ENCODE measurements at places on chromosomes 5 and 9.

- no peak for DNase-seq
Measured at GRCh38 chr5:129906177-129906887, 2.1 kb downstream of the CHSY3 start.

DNA sequence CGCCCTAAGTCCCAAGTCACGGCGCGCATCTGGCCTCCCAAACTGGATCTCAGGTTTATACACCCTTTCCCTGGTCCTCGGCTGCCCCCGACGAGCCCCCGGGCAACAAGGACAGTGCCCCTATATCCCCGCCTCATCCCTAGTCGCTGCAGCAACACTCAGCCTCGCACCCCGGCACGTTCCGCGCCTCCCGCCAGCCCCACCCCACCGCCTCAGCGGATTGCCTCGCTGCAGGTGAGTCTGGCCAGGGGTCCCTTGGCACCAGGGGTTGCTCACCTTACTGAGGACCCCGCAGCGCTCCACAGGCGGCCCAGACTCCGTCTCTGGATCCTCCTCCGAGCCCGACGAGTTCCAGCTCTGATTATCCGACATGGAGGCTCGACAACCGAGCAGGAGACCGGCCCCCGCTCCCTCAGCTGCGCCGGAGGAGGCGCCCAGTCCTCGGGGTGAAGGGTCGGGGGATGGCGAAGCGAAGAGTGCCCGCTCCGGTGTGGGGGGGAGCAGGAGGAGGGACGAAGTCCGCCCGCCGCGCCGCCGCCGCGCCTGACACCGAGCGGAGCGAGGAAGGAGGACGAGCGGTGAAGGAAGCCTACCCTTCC, 494 bp downstream of the CERT1 start:
- DNase-seq: peak; percentile 7

DNA sequence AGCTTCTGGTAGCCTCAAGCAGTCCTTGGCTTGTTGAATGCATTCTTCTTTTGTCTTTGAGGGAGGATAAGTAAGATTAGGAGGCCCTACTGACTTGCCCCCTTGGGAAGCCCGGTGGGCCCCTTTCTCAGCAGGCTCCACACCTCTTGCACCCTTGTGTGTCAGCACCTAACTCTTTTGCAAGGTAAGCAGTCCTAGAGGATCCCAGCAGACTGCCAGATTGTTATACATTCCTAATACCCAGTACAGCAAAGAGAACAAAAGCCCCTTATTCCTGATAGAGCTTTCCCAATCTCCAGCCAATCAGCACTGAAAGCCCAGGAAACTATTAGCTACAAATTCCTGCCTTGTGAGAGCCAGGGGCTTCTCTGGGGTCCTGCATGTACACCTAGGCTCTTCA, 152.8 kb downstream of the RAB3C start:
- no peak for DNase-seq

DNA sequence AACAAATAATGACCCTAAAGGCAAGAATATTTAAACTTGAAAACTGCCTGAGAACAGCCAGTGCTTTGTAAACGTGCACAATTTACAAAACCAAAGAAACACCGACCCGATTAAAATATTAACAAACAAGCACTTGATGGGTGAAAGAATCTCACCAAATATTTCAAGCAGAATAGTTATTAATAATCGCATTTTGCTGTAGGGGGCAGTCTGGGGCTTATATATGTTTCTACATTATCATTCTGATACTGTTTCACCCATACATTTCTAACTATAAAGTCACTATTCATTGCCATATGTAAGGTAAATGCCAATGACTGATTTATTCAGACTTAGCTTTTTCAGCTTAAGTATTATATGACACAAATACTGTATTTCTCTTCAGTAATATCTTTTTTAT, 37.7 kb downstream of the UBAP2 start:
- DNase-seq: no peak

DNA sequence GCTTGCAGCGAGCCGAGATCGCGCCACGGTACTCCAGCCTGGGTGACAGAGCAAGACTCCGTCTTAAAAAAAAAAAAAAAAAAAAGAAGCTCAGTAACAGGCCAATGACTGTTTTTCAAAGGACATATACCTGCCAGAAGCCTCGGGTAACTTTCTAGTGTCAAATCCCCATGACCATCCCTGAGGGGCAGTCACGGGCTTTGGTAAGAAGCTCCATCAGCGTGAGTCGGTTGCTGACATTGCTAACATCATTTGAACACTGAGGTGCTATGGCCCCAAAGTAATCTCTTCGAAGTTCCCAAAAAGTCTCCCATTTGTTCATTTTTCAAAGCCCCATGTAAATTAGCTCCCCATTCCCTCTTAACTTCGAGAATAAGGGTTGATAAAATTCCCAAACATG, 11.6 kb downstream of the NAIP start:
- no peak for DNase-seq

GRCh38 chr5:151465476-151465875, 18.1 kb downstream of the SLC36A1 start:
- no peak for DNase-seq

DNA sequence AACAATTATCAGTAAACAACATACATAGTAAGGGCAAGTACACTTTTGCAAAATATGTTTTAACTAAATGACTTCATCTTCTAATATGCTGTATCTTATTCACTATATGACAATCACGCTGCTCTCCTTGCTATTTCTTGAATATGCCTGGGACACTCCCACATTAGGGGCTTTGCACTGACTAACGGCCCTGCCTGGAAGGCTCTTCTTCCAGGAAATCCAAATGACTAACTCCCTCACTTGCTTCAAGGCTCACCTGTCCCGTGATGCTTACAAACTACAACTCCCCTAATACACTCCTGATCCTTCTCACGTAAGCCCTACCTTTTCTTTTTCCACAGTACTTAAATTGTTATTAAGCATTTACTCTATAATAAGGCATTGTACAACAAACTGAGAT, 10.6 kb downstream of the ERP44 start:
- no peak for DNase-seq

GRCh38 chr5:151665613-151666012, 21.1 kb downstream of the SPARC start:
- no peak for DNase-seq

DNA sequence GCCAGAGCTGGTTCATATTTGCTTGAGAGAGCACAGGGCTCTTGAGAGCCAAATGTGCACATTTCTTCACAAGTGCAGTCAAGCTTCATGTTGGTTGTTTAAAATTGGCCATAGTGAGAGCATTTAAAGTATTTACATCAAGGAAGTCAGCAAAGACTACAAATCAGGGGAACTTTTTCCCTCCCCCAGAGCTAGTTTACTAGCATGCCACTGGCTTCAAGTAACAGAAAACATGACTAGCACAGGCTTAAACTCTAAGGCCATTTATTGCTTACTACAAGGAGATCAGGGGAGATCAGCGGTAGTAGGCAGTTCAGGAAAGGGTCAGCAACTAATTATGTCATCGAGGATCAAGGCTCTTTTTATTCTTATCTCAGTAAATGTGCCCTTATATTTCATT, 11.0 kb upstream of the CCDC171 start:
- no peak for DNase-seq

DNA sequence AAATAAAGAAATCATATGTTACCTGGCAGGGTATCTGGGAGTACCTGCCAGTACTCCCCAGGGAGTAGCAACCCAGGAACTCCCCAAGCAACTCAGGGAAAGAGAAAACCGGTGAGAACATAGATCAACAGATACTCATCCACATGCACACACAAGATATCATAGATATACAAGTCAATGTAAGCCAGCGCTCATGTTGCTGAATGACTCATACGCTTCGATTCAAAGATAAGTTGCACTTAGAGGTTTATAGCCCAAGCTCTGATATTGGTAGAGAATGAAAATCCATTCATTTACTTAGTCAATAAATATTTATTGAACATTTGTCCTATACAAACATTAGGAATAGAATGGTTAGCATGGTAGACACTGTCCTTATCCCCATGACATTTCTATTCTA, 219.1 kb upstream of the TRPC7 start:
- DNase-seq: no peak

DNA sequence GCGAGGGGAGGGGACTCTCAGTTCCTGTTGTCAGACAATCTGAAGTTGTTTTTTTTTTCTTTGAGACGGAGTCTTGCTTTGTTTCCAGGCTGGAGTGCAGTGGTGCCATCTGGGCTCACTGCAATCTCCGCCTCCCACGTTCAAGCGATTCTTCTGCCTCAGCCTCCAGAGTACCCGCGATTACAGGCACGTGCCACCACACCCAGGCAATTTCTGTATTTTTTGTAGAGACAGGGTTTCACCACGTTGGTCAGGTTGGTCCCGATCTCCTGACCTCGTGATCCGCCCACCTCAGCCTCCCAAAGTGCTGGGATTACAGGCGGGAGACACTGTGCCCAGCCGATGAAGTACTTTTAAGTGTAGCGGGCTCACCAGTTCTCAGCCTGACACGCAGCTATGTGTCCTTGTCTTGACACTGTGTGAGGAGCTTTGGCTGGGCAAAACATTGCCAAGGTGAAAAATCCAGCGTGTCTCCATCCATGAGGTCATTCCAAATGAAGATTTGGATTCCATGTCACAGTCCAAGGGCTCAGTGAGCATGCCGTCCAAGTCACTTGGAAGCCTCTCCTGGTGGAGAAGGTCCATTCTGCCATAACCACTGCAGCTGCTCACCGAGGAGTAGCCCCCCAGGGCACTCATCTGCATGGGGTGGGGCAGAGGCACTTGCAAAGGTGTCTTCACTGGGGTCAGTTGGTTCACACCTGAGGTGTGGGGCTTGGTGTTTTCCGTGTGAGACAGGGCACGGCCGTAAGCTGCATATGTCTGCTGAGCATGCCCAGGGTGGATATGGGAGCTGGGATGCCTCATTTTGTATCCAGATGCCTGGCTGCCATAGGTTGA, 32.0 kb downstream of the OR2V1 start:
- no peak for DNase-seq

- no peak for DNase-seq
Measured at GRCh38 chr9:16870596-16871335, at the start of gene BNC2. Gene BNC2, minus strand, starts transcription at chr9:16870670. Its CDS starts 22 bp downstream, at chr9:16870648.

- no peak for DNase-seq
Measured at GRCh38 chr5:23446424-23446823, 61.0 kb upstream of the PRDM9 start.

DNA sequence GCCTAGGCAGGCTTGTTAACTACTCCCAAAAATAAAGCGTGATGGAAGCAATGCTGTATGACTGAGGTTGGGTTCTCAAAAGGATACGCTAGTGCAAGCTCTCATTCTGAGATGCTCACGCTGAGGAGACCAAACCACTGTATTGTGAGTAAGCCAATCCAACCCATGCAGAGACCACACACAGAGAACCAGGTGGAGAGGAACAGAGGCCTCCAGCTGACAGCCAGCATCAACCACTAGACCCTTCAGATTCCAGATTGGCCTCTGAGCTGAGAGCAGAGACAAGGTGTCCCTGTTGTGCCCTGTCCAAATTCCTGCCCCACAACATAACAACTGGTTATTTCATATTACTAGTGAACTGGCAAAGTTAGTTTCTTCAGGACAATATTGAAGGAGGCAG, 4.5 kb downstream of the TSTD2 start:
- DNase-seq: no peak

DNA sequence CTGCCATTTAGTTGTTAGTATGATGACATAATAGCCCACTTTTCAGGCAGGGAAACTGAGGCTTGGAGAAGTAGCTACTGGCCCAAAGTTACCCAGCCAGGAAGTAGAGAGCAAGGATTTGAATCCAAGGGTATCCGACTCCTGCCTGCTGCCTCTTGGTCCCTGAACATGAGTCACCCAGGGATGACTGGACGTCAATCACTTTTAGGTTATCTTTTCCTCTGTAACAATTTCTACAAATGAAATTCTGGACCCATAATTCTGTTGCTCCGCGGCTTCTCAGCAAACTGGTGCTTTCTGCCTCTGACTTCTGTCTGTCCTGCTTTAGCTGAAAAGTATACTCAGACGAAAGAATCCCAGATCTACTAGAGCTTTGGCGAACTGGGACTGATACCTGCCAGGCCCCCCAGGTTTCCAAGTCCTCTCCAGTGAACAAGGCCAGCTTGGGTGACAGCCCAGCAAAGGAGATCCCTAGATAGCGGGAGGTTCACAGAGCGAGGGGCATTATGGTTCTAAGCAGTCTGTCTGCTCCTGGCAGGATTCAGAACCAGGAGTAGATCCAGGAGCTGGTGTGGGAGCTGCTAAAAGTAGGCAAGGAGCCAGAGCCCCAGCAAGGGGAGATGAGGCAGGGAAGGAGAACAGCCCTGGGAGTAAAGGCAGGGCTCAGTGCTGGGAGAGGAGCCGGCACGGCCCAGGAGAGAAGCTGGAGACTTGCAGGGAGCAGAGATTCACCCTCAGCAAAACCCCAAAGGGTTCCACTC, 20.6 kb downstream of the OLFML2A start:
- DNase-seq: no peak

GRCh38 chr5:56759521-56760216, 55.7 kb upstream of the MAP3K1 start:
- DNase-seq: no peak

DNA sequence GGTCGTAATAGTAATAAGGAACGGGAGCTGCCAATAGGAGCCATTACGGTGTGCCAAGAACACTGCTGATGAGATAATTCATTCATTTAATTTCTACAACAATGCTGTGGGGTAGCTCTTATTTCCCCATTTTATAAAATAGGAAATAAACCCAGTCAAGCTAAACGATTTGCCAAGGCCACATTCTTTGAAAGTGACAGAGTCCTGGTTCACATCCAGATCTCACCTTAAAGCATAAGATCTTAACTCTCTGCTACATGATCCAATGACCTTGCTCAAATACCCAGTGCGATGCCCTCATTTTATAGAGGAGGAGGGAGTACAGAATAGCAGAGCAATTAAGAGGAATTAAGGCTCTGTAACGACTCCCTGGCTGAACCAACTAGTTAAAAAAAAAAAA, 5.0 kb downstream of the PDE6A start:
- no peak for DNase-seq

DNA sequence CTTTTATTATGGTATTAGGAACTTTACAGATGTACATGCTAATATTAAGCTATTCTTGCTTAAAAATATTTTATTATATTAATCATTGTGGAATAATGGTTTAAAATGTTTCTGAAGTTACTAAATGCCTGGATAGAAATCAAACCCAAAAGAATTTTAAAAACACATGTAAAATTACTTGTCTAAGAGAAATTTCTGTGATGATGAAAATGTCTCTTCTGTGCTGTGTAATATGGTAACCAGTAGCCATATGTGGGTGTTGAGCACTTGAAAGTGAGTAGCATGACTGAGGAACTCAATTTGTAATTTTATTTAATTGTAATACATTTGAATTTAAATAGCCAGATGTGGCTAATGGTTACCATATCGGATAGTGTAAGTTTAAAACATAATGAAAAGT, 66.7 kb upstream of the HSPB3 start:
- no peak for DNase-seq

Data from stimulated activated CD4-positive, alpha-beta T cell treated with anti-CD3 and anti-CD28 coated beads, Interleukin-12 subunit alpha, Interleukin-12 subunit beta, amount 100 ng/mL, for 48 hours (primary cell).